ENCODE measurements at places on chromosomes 3 and 15. TPM values are rescaled to one million over a fixed set of nuclear protein-coding genes. Genes with fewer than 3 reads are reported as not detected.

Gene CYP8B1
- total RNA-seq, result not detected

Gene SLC9C1
- total RNA-seq, result 0.33 TPM

Gene SNRPN
- 49.3 TPM for total RNA-seq

Gene TTLL13
- 0.09 TPM for total RNA-seq

Gene RYR3
- under 0.01 TPM for total RNA-seq

Gene PTH1R
- not detected for total RNA-seq

Gene BMF
- total RNA-seq, result 10.6 TPM

Gene SPINT1
- not detected for total RNA-seq

Gene TM4SF4
- total RNA-seq, result not detected

Gene PPP1R14D
- total RNA-seq, result not detected

Gene CIB2
- total RNA-seq, result 4.3 TPM

Gene RLBP1
- total RNA-seq, result not detected

Gene MINAR1
- 0.98 TPM for total RNA-seq

Gene SPSB4
- total RNA-seq, result not detected

Gene CLDN11
- total RNA-seq, result 661 TPM

Gene RBP2
- total RNA-seq, result not detected

Gene EXOSC7
- total RNA-seq, result 80.2 TPM

Gene GCSAM
- not detected for total RNA-seq

Gene GOLGA6D
- not detected for total RNA-seq

Gene IQCH
- total RNA-seq, result 0.74 TPM

Gene CHRD
- 4.6 TPM for total RNA-seq

Gene GOLGA8O
- 0.09 TPM for total RNA-seq

Gene SLC15A2
- 0.18 TPM for total RNA-seq

Gene APOD
- 2.9 TPM for total RNA-seq

Gene GNAT1
- total RNA-seq, result not detected

Gene CD200R1
- total RNA-seq, result not detected

Gene MBD4
- 34.9 TPM for total RNA-seq

Measured in fibroblast of the aortic adventitia (primary cell).